Esophagus squamous epithelium (tissue), 5 donors: ENCODE measurements at places on chromosomes 11 and 22.

- DNase-seq: no peak
Observed at GRCh38 chr11:8318536-8318935, 54.9 kb upstream of the LMO1 start.

DNA sequence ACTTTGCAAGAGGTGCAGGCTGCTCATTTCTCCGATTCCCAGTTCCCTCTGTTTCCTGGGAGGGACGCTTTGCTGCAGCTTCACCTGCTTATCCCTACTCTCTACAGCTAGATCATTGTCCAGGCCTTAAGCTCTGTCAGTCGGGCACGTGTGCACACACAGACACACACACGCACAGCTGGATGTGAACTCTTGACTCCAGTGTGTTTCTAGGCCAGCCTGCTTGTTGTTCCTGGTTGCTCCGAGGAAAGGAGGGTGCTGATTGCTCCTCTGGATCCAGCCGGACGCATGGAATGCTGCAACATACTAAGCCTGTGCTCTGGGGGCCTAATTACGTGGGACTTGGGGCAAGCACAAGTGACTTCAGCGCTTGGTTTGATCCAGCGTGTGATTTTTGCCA lies 19.7 kb downstream of the ZNRF3 start:
- no peak for DNase-seq

DNA sequence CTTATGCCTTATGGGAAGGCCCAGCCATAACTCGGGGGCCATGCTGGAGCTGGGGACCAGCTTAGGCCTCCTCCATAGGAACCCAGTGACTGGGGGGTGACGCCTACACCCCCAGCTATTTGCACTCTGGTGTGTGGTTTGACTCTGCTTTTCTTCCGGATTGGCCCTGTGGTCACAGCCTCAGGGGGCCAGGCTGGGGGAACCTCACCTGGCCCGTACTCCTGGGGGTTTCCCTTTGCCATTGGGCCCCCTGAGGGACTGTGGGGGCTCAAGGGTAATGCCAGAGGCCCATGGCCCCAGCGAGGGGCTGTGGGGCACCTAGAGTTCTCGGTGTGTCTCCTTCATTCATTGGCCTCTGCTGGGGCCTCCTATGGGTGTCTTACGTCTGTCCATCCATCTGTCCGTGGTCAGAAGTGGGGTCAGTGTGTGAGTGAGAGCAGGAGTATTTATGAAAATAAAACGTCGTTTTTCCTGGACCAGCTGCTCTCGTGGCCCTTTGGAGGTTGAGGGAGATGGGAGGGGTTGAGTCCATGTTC lies 6.3 kb upstream of the SH3BP1 start:
- no peak for DNase-seq

- DNase-seq: no peak
Observed at GRCh38 chr11:111435046-111435698, 56.1 kb upstream of the POU2AF1 start.

DNA sequence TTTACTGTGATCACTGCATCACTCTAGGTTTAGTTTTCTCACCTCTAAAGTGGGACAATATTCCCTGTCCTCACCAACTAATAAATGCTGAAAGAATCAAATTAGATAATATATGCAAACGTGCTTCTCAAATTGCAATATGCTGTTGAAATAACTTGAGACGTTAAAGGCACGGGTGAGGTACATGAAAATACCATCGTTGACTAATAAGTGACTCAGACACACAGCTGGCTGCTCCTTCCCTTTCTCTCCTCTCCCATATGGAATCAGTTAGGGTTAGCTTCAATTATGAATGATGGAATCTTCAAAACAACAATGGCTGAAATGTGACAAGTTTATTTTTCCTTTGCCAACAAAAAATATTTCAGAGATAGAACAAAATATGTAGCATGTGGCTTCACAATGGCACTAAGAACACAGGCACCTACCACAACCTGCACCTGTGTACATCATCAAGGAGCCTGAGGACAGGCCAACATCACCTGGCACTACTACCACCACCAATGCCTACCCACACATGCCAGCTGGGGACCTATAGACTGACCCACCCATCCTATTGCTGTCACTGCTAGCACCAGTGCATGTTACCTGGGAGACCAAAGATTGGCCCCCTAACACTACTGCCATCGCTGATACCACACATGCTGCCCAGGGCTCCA lies 13.7 kb downstream of the GDPD4 start:
- DNase-seq: no peak

- DNase-seq: no peak
Observed at GRCh38 chr22:31346733-31347250, 646 bp upstream of the PATZ1 start.

GRCh38 chr11:72951193-72951592 lies 137.0 kb downstream of the ATG16L2 start:
- no peak for DNase-seq

DNA sequence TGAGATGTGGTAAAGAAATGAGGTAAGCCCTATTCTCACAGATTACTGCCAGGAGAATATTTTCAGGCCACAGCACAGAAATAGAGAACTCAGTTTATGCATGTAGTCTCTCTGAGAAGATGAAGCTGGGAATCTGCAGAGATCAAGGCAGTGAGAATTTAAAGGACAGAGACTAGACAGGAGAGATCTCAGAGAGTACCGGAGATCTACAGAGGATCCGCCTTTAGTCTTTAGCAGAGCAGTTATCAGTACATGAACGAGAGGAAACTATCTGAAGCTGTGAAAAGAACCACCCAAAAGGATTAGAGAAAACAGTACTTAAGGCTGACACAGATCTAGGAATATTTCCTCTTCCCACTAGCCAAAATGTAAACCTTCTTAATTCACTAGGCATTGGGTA lies 101.5 kb downstream of the DLG2 start:
- DNase-seq: no peak

DNA sequence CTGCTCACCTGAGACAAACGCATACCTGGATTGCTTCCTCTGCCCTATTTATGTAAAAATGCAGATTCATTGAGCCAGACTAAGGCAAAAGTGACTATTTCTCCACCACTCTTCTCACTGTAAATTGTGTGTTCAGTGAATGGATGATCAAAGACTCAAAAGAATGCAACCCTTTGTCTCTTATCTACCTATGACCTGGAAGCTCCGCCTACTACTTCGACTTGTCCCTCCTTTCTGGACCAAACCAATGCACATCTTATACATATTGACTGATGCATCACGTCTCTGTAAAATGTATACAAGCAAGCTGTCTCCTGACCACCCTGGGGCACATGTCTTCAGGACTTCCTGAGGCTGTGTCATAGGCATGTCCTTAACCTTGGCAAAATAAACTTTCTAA lies 418.0 kb upstream of the SYN3 start:
- no peak for DNase-seq

GRCh38 chr11:76455331-76455730 lies 10.5 kb downstream of the EMSY start:
- DNase-seq: no peak

DNA sequence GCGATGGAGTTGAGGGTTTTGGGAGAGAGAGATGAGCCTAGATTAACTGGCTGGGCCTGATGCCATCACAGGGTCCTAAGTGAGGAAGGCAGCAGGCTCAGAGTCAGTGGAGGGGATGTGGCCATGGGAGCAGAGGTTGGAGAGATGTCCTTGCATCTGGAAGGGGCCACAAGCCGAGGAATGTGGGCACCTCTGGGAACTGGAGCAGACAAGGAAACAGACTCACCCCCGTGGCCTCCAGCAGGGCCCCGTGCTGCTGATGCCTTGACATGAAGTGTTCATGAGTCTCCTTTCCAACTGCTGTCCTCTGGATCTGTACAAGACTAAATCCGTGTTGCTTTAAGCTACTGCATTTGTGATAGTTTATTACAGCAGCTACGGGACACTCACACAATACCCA lies 49.2 kb downstream of the SHISAL1 start:
- DNase-seq: no peak
